ENCODE measurements at places on chromosomes 4 and X.

- no peak for DNase-seq
Observed at GRCh38 chr4:36027203-36027602, 217.1 kb downstream of the ARAP2 start.

DNA sequence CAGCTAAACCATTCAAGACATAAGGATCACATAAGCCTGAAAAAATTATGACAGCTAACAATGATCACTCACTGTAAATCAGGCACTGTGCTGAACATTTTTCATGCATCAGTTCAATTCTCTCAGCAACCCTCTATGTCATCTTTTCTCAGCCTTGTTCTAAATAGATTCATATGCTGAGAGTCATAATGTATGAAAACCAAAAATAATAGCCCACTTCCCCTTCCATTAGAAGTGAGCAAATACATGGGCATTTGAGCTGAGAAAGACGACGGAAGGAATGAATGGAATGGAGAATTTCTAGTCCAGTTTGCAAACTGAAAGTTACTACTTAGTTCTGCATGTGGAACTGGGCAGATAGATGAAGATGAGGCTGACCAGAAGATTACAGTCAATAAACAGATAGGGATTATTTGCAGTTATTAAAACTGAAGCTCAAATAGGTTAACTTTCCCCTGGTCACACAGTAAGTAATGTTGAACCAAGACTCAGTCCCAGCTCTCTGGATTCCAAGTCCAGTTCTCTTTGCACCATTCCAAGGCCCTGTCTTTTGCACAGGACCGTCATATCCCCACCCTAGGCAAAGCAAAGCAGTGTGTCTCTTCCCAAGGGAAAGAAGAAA, 1.6 kb upstream of the SH3RF1 start:
- DNase-seq = peak; percentile 15

DNA sequence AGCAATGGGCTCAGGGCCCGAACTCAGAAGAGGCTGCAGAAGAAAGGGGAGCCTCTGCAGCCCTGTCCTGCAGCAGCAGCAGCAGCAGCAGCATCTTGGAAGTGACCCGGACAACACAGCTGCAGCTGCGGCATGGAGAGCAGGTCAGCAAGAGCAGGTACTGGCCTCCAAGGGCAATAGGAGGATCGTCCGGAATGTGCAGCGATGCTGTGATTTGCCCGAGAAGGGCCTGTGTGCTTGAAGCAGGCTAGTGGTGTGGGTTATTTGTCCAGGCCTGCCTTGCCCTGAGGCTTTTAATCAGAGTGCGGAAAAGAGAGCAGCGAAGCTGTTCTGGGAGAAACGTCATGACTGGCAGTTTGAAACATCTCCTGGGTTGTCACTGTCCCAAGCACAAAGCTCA, 126.0 kb downstream of the F11 start:
- DNase-seq = no peak

- DNase-seq = no peak
Observed at GRCh38 chrX:70254063-70254400, 6.0 kb downstream of the P2RY4 start.

- DNase-seq = no peak
Observed at GRCh38 chr4:186633844-186634243, 78.5 kb upstream of the MTNR1A start.

All from CD14-positive monocyte (primary cell).